GM13976 (cell line): ENCODE measurements at places on chromosomes 2 and 18.

DNA sequence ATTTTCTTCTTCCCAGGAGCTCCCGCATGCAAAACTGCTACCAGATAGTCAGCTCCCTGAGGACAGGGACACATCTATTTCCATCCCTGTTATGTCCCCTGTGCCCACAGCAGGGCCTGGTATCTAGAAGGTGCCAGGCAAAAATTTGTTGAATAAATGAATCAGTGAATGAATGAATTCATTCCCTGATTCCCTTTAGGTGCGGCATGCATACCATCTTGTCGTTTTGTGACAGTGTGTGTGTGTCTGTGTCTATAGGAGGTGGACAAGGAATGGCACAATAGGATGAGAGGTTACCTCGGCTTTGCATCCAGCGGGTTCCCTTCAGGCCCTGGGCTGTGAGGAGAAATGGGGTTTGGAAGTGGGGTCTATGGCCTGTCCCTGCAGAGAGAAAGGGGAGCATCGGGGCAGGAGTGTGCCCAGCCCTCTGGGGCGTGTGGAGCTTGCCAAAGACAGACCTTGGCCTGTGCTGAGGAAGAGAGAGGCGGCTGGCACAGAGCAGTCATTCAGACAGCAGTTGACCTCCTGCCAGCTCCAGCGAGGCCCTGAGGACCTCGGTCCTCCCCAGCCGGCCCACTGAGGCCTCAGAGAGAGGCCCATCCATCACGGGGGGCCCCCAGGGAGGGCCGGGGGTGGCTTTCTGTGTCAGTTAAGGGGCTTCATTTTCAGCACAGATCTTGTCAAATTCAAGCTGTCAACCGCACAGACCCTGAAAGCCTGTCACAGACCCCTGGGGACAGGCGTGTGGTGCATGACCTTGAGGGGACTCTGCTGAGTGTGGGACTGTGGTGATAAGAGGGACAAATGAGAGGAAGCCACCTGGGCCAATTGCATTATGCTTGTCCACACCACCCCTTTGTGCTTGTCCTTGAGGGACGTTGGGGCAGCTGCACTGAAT, 125.9 kb upstream of the CXCR4 start:
- no peak for DNase-seq

GRCh38 chr18:40019797-40020392, 1935.1 kb upstream of the PIK3C3 start:
- DNase-seq: no peak

DNA sequence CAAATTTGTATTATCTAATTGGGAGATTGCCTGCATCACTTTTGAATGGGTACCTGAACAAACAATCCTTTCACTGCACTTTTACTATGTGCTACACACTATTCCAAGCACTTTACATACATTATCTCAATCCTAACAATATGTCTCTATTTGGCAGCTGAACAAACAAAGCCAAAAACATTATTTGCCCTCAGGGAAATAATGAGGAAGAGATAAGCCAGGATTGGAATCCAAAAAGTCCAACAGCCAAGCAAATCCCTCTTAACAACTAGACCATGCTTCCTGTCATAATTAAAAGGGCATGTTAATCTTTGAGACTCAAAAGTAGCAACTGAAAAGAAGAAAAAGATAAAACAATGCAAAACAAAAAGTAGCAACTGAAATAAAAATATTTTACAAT, 32.1 kb downstream of the RPRD1A start:
- no peak for DNase-seq

- DNase-seq: no peak
Observed at GRCh38 chr2:37585982-37586621, 85.3 kb downstream of the CDC42EP3 start.

- no peak for DNase-seq
Observed at GRCh38 chr18:67041334-67041733, 437.4 kb upstream of the CDH19 start.

DNA sequence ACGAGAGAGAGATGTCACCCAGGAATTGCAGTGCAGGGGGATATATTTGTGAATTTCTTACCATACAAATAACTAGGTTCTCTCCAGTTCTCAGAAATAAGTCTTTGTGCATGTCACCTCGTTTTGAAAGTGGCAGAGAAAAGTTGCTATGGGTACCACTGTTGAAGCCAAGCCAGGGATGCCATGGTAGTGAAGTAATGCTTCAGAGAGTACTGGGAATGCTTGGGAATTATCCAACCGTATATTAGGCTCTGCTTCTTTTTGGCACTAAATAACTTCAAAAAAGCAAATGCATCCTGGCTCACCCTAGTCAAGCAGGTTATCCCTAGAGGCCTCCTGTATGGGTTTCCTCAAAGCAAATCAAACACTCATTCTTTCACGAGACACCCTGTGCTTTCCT, 50.7 kb upstream of the DDX18 start:
- no peak for DNase-seq

GRCh38 chr2:183125659-183126341, 1.6 kb downstream of the NUP35 start:
- DNase-seq: no peak

GRCh38 chr2:217101972-217102371, 242.1 kb upstream of the TNP1 start:
- DNase-seq: no peak

GRCh38 chr18:61896757-61897156, 4.0 kb upstream of the RNF152 start:
- no peak for DNase-seq

DNA sequence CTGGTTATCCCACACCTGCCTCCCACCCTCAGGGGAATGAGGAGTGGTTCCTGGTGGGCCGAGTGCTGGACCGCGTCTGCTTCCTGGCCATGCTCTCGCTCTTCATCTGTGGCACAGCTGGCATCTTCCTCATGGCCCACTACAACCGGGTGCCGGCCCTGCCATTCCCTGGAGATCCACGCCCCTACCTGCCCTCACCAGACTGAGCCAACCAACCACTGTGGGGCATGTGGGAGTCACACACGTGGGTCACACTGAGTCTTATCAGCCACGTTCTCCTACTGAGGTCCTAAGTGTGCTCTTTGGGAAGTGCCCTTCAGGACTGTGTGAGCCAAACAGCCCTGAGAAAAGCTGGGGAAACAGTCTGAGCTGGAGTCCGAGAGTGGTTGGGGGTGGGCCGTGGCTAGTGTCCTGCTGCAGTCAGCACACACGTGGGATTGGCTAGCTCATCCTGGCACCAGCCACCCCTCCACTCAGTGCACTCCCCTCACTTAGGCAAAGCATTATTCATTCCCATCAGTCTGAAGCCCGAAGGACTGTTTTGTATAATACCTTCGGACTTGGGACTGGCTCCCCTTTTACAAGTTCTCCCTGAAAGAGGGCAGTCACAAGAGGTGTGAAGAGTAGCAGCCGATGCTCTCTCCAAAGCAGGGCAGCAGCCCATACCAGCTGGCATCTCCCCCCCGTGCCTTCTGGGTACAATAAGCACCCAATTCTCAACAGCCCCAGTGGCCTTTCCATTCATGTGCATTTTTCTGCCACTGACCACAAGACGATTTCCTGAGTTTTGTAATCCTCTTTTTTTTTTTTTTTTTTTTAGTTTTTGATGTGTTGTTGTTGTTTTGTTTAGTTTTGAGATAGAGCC, 4.6 kb downstream of the TIGD1 start:
- no peak for DNase-seq

- DNase-seq: peak; percentile 56
Observed at GRCh38 chr2:88669482-88670214, 21.8 kb upstream of the RPIA start.

DNA sequence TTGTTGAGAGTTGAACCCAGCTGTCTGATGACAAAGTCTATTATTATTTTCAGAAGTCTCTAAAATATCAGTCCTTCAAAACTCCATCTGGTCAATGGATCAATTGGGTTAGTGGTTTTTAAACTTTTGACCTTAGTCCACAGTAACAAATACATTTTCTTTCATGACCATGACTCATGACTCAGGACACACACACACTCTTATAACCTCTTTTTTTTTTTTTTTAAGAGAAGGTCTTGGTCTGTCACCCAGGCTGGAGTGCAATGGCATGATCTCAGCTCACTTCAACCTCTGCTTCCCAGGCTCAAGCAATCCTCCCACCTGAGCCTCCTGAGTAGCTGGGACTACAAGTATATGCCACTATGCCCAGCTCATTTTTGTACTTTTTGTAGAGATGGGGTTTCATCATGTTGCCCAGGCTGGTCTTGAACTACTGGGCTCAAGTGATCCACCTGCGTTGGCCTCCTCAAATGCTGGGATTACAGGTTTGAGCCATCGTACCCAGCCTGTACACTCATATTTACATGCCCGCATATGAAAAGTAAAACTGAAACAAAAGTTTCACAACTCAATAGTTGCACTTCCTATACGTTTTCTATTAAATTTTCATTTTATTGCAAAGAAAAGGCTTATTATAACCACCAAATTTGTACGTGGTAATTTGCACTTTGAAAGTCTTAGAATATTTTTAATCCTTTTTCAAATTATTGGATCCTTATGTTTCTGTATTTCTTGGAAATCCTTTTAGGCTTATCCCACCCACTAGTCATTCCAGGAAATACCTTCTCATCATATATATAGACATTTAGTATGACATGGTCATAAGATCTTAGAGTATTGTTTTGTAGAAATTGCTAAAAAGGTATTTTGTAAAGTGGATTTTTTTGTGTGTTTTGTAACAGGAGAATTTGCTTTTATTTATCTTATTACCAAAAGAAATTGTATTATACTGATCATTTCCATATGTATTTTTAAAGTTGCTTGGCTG, 199.0 kb downstream of the LPIN1 start:
- no peak for DNase-seq
